ENCODE measurements at places on chromosomes 1 and 21.
A peak's percentile ranks its signal among the peaks of the same experiment; 100 is the strongest.

DNA sequence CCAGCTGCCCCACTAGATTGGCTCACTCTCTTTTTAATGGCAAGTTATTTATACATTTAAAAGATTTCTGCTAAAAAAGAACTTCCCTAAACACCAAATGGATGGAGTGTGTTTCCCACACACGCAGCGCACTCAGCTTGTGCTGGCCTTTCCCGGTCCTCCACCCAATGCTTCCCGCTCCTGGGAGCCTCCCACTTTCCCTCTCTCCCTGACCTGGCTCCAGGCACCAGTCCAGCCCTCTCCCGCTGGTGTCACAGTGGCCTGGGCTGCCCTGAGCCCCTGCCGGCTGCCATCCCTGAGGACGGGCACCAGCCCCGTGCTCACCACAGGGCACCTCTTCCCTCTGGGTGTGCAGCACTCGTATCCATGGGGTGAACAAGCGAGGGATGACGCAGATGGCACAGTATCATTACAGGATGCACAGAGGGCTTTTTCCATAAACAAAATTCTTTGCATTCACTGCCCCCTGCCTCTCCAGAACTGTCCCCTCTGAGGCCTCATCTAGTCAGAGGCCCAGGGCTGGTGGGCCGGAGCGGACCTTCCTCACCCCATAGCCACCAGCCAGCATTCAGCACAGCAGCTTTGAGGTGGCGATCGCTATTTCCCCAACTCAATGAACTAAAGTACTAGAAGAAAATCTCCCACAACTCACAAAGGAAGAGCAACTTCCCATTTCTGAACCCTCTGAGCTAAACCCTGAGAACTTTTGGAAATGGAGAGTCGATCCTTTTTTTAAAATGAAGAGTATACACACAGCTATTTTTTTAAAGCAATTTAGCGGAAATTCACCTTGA is 68.5 kb downstream of the SLC37A1 start:
- DNase-seq = no peak

GRCh38 chr1:227311389-227312001 is 6.8 kb downstream of the CDC42BPA start:
- DNase-seq = no peak

GRCh38 chr1:91569411-91570119 is 68.9 kb downstream of the CDC7 start:
- DNase-seq = peak; percentile 92

- DNase-seq = peak; percentile 31
Measured at GRCh38 chr1:82565146-82565545, 764.4 kb downstream of the ADGRL2 start.

DNA sequence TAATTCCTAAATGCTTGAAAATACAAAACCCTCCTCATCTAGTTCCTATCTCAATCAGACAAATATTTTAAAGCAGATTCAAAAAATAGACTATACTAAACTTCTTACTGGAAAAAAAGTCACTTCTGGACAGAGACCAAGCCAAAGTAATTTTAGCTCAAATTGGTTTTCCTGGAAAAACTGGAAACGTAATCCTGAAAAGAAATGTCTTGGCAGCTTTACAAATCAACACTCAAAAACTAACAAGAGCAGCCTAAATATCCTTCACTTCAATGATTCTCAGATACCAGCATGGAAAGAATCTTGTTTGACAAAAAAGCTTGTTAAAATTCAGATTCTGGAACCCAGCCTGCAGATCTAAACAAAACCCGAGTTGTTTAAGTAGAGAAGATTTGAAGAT is 9.1 kb upstream of the GPR88 start:
- DNase-seq = no peak

- DNase-seq = no peak
Measured at GRCh38 chr1:185263292-185263691, 53.8 kb downstream of the IVNS1ABP start.

DNA sequence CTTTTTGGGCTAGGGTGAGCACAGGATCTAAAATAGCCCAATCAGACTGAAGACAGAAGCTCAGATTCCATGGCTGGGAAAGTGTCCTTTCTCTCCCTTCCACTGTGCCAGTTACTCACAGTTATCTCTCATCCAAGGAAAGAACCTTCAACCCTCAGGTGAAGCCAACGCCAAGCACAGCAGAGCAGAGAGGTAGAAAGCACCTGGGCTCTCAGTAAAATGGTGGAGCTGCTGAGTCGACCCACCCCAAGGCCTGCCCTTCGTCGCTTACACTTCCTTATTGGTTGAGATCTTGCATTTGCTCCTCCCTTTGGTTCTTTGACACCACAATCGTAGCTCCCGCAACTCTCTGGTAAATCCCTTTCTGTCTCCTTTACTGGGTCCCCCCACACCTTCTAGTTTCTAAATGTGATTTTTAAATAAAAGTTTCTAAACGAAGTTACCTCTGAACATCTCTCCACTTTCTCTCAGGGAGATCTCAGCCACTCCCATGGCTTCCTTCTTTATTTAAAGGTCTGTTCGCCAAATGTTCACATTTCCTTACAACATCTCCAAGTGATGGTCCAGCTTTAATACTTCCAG is 27.5 kb upstream of the SLC30A1 start:
- DNase-seq = no peak

GRCh38 chr1:49765034-49765433 is 258.7 kb downstream of the AGBL4 start:
- no peak for DNase-seq

DNA sequence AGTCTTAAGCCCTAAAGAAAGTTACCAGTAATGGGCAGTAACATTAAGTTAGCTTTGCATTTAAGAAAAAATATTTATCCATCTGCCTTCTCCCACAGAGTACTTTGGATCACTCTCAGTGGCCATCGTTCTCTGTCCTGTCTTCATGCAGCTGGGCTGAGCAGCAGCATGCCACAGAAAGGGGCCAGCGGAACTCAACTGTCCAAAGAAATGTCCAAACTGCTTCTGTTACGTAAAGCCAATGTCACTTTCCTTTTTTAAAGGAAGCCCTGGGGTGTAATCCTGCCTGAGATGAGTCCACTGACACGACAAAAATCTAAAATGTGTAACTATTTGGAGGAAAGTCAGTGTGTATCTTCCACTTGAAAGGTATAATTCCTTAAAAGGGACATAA is 291.6 kb downstream of the SMYD3 start:
- no peak for DNase-seq

GRCh38 chr1:73577206-73577605 is 620.8 kb downstream of the LRRIQ3 start:
- no peak for DNase-seq

GRCh38 chr1:108152782-108153222 is 47.3 kb downstream of the SLC25A24 start:
- no peak for DNase-seq

GRCh38 chr1:185244015-185244747 is 72.9 kb downstream of the IVNS1ABP start:
- peak; percentile 19 for DNase-seq

DNA sequence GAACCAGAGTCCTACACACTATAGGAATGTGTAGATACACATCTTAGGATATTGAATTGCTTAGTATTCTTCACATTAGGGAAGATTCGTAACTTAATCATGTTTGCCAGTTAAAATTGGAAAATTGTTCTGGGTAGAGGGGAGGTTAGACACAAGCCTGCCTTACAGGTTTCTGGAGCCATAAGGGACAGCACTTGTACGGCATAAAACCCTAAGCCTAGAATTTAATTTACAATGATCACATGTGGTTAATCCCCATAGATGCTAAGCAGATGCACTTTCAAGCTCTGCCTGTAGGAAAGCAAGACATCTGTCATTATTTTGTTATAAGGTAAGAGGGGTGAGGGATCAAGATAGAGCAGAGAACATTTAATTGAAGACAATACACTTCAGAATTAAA is 820.7 kb downstream of the NCAM2 start:
- no peak for DNase-seq

DNA sequence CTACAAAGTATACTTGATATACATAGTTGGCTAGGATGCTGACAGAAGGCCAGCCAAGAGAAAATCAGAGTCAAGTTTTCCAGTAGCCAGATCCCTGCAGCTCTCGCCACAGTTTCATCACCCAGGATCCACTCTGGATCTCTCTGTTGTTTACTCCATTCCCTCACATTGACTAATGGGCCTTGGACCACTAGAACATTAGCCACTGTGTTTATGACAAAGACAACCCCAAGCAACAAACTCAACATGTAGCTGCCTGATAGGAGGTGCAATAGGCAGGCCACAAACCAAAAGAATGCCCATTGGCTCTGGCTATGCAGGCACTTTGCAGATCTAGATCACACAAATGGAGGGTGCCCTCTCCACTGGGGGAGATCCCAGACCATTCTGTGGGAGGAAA is 44.2 kb downstream of the ARHGEF11 start:
- DNase-seq = no peak

GRCh38 chr1:210828996-210829596 is 304.9 kb downstream of the KCNH1 start:
- no peak for DNase-seq

- no peak for DNase-seq
Measured at GRCh38 chr1:231869364-231869763, 242.8 kb downstream of the DISC1 start.

- no peak for DNase-seq
Measured at GRCh38 chr1:68620571-68620970, 123.7 kb upstream of the DEPDC1 start.

DNA sequence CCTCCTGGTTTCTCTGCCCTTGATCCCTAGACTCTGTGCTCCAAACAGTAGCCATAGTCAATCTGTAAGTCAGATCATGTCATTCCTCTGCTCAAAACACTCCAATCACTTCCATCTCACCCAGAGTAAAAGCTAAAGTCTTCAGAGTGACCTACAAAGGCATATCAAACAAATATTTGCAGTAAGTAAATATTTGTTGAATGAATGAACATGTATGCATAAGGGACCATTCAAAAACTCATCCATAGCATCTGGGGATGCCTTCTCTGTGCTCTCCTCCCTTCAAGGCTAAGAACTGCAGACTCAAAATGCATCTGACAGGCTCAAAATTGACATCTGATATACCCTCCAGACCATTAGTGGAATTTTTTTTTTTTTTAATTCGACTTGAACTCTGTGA is 18.1 kb upstream of the AK5 start:
- no peak for DNase-seq
